Foreskin fibroblast (primary cell): ENCODE measurements at places on chromosomes 13 and 19.
A peak's percentile ranks its signal among the peaks of the same experiment; 100 is the strongest.

DNA sequence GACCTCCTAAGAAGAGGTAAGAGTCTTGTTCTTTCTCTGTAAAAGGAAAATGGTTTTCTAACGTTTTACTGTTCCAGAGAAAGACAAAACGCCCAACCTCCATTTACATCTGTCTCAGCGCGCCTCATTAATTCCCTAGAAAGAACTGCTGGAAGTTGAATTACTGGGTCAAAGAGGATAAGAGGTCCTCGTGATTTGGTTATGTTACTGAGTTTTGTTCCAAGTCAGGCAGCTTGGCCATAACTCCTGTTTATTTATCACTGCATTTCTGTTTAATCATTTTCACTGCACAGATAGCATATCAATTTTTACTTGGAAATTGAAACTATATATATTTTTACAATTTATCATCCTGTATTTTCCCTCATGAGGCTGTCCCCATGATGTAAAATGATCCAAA is 112.9 kb upstream of the PEG3 start:
- no peak for DNase-seq

DNA sequence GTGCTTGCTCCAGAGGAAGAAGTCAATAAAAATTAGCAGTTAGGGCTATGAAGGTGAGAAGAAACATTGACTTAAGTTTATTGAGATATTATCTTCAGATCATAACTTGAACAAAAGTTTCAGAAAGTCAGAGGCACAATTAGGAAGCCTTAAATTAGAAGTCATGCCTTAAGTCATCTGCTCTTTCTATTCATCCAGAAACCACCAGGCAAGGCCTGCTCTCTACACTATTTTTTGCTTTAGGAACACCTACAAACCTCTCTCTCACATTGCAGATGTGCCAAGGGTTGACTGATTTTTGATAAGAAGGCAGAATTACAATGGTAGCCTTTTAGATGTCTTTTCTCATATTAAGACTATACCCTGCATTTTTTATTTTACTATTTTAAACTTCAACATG is 268.7 kb downstream of the SPRY2 start:
- DNase-seq = no peak

GRCh38 chr19:44847144-44848035 is 1.3 kb downstream of the NECTIN2 start:
- DNase-seq = peak; percentile 52

GRCh38 chr13:51244637-51245405 is 22.6 kb downstream of the FAM124A start:
- no peak for DNase-seq

- DNase-seq = peak; percentile 45
Measured at GRCh38 chr19:49362048-49362928, at the start of gene TEAD2. TEAD2 (minus strand) TSS chr19:49362416; CDS start chr19:49360075, 2,341 bp downstream.

- DNase-seq = no peak
Measured at GRCh38 chr13:61648547-61648946, 232.9 kb upstream of the PCDH20 start.

DNA sequence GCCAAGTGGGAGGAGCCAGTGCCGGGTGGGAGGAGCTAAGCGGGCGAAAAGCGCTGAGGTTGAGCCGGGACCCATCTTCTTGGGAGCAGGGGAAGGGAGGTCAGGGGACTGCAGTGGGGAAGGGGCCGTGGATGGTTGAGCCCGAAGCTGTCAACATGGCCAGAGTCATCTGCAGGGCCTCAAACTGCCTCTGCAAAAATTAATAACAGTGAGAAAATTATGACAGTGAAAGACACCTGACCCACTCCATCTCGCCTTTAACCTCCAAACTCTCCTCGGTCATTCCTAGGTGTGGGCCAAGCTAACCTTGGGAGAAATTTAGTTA is 30.1 kb downstream of the ZNF557 start:
- no peak for DNase-seq

DNA sequence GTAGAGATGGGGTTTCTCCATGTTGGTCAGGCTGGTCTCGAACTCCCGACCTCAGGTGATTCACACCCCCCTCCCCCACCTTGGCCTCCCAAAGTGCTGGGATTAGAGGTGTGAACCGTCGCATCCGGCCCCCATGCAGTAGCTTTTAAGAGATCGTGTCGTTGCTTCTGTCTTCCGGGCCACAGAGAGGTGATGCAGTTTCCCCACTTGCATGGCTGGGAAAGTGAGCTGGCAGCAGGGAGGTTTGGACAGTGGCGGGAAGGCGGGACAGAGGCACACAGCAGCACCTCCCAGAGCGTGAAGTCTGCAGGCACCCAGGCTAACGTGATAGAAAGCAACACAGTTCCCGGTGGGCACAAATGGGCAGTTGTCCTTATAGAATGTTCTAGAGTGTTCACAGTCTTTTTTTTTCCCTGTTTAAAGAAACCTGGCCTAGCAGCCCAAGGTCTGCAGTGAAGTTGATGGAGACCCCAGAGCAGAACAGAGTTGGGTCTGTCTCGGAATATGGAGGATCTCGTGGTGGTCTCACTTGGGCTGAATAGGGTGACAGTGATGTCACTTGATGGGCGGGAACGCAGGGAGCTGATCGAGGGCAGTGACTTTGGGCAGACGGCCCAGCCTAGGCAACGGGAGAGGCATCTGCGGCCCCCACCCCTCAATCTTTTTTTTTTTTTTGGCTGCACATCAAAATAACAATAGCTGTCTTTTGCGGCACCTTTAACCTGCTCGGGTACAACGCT is 4.9 kb downstream of the UHRF1 start:
- no peak for DNase-seq

- no peak for DNase-seq
Measured at GRCh38 chr13:26583662-26584061, 26.2 kb downstream of the WASF3 start.

DNA sequence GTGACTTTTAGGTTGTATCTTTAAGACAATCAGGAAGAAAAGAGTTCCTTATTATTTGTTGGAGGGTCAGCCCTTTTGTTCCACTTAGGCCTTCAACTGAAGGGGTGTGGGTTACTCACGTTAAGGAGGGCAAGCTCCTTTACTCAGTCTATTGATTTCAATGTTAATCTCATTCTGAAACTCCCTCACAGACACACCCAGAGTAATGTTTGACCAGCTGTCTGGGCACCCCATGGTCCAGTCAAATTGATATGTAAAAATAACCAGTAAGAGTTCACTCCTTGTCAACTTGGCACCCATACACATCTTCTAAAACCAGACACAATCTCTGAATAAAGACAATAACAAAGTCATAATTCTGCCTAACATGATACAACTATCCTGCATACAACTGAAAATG is 292.9 kb downstream of the KLF5 start:
- no peak for DNase-seq

DNA sequence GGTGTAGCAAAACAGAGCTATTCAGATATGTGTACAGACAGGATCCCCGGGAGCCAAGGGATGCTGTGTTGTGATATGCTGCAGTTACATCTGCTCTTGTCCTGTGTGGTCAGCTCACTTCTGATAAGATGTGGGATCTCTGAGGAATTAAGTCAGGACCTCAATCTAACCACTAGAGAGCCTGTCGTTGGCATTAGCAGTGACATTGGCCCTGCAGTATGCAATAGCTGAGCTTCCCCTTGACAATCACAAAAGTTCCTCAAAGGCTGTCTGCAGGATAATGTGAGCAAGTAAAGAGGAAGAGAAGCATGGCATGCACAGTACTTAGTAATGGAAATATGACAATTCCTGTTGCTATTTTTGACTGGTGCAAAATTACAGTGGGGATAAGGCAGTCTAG is 203.4 kb upstream of the MIR17HG start:
- DNase-seq = no peak

GRCh38 chr19:2586196-2586595 is 110.3 kb downstream of the GADD45B start:
- no peak for DNase-seq

DNA sequence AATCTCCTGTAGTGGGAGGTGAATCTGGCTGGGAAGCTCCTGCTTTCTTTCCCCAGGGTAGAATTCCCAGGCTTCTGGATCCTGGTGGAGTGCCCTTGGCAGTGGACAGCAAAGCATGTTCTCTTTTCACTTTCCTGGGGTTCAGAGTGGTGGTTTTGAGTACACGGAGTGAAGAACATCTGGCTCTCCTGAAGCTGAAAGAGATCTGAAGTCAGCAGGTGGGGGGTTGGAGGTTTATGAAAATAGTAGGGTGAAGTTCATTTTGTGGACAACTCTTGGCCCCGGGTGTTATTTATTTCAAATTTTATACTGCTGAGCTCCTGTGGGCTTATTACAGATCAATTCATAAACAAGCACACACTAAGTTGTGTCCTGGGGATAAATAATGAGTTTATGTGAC is 497.3 kb downstream of the KLF5 start:
- no peak for DNase-seq

- no peak for DNase-seq
Measured at GRCh38 chr19:20558011-20558410, 7.6 kb downstream of the ZNF737 start.

- peak; percentile 87 for DNase-seq
Measured at GRCh38 chr13:49495783-49496762, at the start of gene PHF11. PHF11 (plus strand) TSS chr13:49495953; CDS start chr13:49496002, 49 bp downstream.

- peak; percentile 64 for DNase-seq
Measured at GRCh38 chr13:47332149-47332548, 435.3 kb upstream of the HTR2A start.

GRCh38 chr13:22789027-22789593 is 391.7 kb upstream of the SGCG start:
- DNase-seq = no peak

DNA sequence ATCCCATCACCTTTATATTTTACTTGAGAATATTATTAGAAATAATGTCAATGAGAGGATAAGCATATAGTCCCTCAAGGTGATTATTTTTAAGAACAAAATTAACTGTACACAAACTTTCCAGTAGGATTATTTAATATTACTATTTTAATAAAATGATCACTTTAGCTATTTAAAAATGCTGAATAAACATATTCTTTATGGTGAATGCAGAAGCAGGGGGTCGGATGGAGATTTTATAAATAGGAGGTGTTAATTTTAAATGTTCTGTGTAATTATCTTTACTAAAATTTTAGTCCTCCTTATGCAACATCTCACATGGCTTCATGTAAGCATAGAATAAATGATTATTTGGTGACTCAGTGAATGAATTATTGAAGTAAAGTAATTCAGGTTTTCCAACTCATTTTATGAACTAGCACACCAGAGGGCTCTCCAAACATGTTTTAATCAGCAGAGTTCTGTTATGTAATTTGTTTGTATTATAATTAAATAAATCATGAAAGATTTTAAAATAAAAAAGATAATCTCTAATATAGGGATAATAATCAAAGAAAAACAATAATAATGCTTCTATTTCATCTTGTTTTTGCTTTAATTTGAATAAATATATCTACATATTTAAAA is 1635.2 kb downstream of the EFNB2 start:
- DNase-seq = peak; percentile 3

DNA sequence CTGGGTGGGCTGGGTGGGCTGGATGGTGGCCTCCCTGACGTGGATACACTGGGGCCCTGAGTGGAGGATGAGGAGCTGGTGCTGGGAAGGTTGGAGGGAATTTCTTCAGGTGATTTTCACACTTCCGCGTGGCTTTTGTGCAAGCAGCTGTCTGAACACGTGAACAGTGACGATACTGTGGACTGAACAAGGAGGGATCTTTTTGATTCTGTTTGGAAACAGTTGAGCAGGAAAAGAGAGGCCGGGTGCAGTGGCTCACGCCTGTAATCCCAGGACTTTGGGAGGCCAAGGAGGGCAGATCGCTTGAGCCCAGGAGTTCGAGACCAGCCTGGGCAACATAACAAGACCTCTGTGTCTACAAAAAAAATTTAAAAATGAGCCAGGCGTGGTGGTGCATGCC is 9.1 kb upstream of the GTF2F1 start:
- no peak for DNase-seq

DNA sequence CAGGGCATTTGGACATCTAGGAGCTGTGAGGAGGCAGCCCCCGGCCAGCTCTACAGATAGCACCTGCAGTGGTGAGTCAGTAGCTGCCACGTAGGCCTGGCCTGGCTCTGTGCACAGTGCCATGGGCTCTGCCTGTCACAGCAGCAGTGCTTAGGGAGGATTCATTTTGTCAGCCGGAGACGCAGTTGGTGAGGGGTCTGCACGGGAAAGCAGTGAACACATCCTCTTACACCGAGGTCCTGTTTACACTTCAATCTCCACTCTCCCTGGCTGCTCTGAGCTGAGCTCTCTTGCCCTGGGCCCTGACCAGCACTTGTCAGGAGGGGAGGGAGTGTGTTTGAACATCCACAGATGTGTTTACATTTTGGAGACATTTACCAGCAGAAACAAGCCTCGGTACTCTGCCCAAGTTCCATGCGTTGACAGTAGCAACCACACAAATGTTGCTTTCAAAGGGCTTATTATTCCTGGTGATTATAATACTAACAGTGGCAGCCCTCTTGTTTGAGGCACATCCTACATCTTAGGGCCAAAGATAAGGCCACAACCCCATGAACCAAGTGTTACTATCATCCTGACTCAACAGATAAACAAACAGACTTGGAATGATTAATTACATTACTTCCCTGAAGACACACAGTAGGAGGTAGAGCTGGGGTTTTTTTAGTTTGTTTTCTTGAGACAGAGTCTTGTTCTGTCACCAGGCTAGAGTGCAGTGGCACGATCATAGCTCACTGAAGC is 148.9 kb downstream of the USP12 start:
- peak; percentile 60 for DNase-seq

DNA sequence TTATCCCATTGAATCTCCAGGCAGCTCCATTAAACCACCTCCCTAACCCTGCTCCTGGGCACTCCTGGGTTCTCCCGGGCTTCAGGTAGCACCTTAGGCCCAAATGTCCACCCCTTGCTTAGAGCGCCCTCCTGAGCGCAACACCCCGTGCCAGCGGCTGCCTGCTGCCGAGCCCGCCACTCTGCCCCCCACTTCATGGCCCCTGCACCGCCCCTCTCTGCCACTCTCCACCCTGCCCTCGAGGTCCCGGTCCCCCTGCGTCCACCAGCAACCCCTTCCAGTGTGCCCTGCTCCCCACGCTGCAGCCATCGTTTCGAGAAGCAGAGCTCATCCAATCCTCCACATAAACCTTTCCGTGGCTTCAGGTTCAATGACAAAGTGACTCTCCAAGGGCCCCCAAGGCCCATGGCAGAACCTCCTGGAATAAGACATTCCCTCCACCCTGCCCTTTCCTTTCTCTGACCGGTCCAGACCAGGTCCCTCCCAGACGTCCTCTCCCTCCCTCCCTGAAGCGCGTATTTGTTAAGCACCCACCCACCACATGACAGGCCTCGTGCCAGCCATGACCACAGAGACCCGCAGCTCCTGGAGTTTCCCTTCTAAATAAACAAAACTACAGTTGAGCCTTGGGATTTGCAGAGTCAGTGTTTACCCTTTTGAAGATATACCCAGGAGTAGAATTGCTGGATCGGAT is 66.6 kb downstream of the ARHGEF18 start:
- DNase-seq = no peak

GRCh38 chr13:68410007-68410406 is 1179.9 kb upstream of the PCDH9 start:
- no peak for DNase-seq

GRCh38 chr13:80877209-80877943 is 536.5 kb upstream of the SPRY2 start:
- DNase-seq = no peak

- DNase-seq = no peak
Measured at GRCh38 chr19:55198651-55199050, 10.7 kb downstream of the PTPRH start.

GRCh38 chr13:48093588-48093987 is 1.3 kb downstream of the MED4 start:
- DNase-seq = no peak
